ENCODE measurements at places on chromosomes 4 and X.

DNA sequence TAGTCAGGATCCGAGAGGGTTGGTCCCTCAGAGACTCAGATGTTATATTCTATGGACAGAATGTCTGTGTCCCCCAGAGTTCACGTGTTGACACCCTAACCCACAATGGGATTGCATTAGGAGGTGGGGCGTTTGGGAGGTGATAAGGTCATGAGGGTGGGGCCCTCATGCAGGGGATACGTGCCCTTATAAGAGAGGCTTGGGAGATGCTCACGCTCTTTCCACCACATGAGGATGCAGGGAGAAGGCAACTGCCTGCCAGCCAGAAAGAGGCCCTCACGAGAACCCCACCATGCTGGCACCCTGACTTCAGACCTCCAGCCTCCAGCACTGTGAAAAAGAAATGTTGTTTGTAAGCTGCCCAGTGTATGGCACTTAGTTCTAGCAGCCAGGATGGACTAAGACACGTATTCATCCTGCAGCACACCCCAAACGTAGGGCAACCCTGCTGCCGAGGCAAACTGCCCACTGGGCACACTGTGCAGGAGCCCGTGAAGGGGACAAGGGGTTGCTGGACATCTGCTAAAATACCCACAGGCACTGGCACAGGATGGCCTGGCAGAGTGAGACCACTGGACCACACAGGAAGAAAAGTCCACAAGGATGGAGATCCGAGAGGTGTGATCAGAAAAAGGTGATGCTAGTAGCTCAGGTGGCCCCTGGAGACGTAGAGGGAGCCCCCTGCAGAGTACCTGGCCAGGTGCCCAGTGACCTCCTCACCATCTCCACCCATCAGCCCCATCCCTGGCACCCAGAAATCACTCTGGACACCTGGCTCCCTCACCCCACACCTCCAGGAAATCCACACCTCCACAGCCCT is 62.7 kb downstream of the HTRA3 start:
- DNase-seq = no peak

GRCh38 chr4:122793811-122794210 is 32.8 kb upstream of the FGF2 start:
- no peak for DNase-seq

DNA sequence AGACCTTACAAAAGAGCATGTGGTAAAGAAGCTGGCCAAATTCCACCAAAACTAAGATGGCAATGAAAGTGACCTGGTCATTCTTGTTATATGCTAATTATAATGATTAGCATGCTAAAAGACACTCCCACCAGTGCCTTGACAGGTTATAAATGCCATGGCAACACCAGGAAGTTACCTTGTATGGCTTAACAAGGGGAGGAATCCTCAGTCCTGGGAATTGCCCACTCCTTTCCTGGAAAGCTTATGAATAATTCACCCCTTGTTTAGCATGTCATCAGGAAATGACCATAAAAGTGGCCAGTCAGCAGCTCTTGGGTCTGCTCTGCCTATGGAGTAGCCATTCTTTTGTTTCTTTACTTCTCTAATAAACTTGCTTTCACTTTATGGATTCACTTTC is 87.9 kb downstream of the UPRT start:
- DNase-seq = no peak

DNA sequence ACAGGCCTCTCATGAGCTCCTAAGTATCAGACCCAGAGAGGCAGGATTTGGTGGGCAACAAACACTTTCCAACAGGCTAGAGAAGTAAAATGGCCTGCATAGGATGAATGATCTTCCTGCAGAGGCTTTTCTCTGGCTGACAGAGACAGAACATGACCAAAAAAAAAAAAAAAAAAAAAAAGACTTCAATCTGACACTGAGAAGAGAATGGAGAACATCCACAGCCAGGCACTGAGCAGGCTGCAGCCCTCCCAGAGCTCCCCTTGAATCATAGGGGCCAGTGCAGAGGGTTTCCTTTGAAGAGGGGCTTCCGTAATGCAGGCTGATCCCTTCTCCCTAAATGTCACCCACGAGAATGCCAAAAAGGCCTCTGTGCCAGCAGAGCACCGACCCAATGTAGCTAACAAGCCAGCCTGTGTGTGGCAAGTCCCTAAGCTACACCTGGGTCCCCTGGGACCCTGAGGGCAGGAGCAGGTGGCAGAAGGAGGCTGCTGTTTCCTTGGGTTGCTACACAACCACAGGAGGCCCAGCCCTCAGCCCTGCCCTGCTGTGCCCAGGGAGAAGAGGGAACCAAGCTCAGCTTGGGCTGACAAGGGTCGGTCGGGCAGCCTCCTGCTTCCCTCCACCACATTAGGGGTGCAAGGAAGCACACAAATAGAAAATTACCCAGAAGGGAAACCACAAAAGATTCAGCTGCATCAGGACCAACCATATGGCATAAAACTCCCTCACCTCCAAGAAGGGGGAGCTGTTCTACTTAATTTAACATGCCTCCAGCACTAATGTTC is 55.6 kb downstream of the MAP7D2 start:
- no peak for DNase-seq

DNA sequence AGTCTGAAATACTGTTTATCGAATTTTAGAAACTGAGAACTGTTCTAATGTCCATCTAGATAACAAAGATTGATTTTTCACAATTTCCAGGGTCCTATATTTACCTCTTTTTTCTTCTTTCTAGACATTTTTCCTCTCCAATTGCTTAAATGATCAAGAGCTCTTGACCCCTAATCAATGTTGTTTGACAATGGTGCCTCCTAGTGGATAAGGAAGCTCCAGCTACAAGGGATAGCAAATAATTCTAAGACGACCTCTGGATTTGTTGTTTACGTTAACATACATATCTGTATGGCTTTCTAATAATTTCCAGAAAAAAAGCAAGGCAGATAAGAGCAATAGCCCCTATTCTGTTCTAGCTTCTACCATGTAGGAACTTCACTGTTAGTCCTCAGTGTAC is 35.8 kb downstream of the GPR82 start:
- DNase-seq = no peak

DNA sequence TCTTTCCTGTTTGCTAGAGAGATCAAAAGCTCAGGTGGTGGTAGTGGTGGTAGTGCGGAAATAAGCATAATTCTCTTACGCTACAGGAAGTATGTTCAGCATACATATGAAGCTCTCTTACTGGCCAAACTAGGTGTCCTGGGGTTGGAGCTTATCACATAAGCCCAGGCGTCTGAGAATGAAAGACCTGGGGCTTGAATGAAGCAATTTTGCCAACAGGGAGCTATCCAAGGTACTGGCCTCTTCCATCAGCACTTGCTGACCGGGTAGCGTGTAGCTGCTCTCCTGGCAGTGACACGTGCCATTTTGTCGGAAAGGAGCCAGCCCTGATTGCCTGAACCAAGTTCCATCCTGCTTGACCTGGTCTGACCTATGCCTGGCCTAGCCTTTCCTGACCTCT is 65.9 kb upstream of the HPF1 start:
- no peak for DNase-seq

DNA sequence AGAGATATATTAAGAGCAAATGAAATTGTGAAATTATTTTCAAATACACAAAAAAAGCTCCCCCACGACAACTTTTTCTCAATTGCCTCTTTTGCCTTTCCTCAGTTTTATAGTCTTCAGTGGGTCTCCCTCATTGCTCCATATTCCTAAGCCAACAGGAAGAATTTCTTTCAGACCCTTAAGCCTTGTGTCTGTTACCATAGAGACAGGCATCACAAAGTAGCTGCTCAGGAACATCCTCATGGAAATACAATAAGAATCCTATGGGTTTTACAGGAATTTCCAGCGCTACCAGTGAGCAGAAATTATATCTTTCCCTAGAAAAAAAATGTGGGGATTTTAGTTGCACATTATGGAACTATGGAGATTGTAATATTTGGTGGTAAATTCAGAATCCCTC is 121.9 kb upstream of the DMD start:
- DNase-seq = no peak

GRCh38 chr4:73507541-73507940 is 26.0 kb downstream of the AFM start:
- no peak for DNase-seq

- DNase-seq = no peak
These were observed 266.7 kb downstream of the INPP4B start for GRCh38 chr4:142579443-142579842.

- DNase-seq = no peak
These were observed 3.0 kb downstream of the NFKB1 start for GRCh38 chr4:102503831-102504786.

DNA sequence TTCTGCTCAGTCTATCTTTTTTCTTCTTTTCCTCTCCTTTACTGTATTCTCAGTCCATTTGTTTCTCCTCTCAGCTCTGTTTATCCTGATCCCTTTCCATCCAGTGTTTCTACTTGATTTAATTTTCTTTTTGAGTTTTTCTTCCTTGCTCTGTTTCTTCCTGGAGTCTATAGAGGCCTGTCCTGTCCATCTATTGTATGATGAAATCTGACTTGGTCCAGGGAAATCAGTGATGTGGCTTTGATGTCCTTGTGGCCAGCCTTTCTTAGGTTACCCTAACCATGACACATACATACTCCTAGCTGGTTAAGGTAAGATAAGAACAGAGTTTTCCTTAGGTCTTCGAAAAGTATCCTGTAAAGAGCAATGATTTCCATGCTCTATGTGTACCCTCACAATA is 89.3 kb upstream of the LNX1 start:
- no peak for DNase-seq

- DNase-seq = no peak
These were observed 475.6 kb upstream of the FTHL17 start for GRCh38 chrX:31547416-31547815.

DNA sequence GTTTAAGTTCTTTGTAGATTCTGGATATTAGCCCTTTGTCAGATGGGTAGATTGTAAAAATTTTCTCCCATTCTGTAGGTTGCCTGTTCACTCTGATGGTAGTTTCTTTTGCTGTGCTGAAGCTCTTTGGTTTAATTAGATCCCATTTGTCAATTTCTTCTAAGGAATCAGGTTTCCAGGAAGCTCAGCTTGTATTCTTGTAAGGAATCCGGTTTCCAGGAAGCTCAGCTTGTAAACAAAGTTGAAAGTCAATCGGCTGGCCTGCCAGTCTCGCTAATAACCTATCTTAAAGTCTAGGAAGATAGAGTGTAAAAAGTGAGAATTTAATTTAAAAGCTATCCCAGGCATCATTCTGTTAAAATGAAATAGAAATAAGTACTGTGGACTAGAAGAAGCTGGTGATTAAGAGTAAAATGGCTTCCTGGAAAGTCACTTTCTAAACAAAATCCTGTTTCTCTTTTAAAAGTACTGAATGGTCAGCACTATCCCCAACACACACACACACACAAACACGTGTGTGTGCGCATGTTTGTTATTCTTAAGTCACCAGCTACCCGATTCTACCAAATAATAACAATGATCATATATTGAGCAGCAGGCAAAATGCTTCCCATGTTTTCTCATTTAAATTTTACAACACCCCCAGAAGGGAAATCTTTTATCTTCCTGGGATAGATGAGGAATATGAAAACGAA is 171.7 kb downstream of the PAPSS1 start:
- DNase-seq = no peak

- no peak for DNase-seq
These were observed 33.8 kb downstream of the RBBP7 start for GRCh38 chrX:16836371-16836770.

DNA sequence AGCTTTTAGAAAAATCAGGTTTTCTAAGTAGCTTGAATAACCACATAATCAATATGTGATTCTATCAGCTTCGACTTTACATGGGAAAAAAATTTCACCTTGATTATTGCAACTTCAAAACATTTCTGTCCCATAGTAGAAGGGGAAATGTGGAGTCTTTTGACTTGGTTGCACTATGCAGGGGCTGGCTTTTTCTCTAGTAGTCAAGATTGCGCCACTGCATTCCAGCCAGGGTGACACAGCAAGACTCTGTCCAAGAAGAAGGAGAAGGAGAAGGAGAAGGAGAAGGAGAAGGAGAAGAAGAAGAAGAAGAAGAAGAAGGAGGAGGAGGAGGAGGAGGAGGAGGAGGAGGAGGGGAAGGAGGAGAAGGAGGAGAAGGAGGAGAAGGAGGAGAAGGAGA is 84.9 kb downstream of the MAML3 start:
- DNase-seq = no peak

GRCh38 chrX:45596188-45596808 is 395.6 kb upstream of the DIPK2B start:
- DNase-seq = no peak

- DNase-seq = no peak
These were observed 35.4 kb upstream of the PPA2 start for GRCh38 chr4:105509291-105509690.

DNA sequence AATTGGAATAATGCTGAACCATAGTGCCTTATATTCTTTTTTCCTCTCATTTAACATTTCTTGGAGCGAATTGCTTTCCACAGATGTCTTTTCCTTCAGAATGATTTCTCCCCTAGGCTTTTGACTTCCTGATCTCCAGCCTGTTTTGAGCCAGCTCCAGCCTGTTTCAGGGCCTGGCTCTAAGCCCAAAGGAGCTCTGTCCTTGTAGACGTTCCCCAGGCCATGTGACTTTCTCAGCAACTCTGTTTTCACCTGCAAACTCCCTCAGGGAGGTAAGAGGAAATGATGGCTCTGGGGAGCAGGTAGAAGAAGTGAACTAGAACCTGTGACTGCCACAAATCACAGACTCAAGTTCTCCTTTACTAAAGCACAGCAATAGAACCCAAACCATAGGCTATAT is 89.1 kb downstream of the AKAP4 start:
- no peak for DNase-seq

- no peak for DNase-seq
These were observed 26.7 kb downstream of the SULT1E1 start for GRCh38 chr4:69833251-69833650.

DNA sequence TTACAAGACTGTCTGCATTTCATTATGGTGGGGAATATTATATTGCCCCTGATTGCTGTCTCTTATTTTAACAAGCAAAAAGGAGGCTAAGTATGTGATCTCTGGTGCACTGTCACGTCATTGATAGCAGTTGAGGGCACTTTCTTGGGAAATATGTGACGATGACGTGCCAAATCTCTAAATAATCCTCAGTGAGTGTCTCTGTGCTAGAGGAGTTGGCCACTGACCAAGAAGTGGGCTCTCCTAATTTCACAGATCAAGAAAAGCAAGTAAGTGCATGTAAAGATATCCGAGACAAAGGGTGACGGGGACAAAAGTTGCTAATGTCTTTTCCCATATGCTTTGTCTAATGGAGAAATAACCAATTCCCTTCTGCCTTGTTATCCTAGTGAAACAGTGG is 487.4 kb upstream of the TENM3 start:
- DNase-seq = no peak

DNA sequence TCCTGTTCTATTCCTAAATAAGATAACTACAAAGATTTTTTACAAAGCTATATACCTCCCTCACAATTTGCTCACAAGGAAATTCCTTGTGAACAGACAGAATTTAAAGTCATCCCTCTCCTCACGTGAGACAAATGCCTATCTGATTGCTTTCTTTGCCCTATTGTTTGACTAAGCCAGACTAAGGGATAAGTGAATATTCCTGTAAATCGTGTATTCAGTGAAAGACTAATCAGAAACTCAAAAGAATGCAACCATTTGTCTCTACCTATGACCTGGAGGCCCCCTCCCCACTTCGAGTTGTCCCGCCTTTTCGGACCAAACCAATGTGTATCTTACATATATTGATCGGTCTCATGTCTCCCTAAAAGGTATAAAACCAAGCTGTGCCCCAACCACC is 15.3 kb upstream of the ZBTB33 start:
- DNase-seq = no peak

GRCh38 chr4:121200795-121201472 is 36.8 kb upstream of the TNIP3 start:
- no peak for DNase-seq
